ENCODE measurements at places on chromosomes 2 and 18. TPM values are rescaled to one million over a fixed set of nuclear protein-coding genes. Genes with fewer than 3 reads are reported as not detected.

- DNase-seq = no peak
Measured at GRCh38 chr18:31505156-31505555, 7.2 kb downstream of the DSG2 start.

DNA sequence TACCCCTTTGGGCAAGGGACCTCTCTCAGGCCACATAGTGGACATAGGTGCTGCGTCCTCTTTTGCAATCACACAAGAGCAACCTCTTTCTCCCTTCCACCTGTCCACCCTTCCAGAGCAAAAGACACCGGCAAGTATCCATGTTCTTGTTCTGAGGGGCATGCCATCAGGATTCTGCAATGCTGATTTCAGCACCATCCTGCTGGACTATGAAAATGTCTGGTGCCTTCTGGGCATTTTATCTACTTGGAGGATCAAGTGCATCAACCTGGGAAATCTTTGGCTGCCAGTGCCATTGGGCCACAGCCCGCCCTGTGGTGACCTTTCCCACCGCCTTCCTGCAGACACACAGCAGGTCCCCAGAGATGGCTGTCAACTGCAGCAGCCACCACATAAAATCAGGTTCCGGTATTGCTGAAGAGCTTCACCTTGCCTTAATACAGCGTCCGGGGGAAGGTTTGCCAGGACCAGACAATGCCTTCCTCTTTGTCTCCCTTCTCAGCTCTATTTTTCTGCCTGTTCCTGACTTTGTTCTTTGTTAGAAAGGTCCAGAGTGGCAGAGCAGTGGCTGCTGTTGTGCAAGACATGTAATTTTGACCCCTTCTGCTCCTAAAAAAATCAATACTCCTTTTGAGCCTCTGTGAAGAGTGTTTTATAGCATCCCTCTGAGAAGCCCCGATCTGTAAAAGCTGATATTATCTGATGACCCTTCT is 18.5 kb upstream of the BOD1L2 start:
- DNase-seq = no peak

GRCh38 chr2:81672516-81672915 is 1368.0 kb upstream of the LRRTM1 start:
- DNase-seq = no peak

GRCh38 chr2:146587291-146587713 is 1257.5 kb upstream of the ACVR2A start:
- DNase-seq = no peak

The TDRD15 gene
- 0.07 TPM for total RNA-seq
